ENCODE measurements at places on chromosomes 7 and 10. TPM values are rescaled to one million over a fixed set of nuclear protein-coding genes. Genes with fewer than 3 reads are reported as not detected.

The BLVRA gene
- 31.5 TPM for total RNA-seq

The FAM25A gene
- total RNA-seq = not detected

The DGKI gene
- total RNA-seq = 15.5 TPM

The NHLRC2 gene
- 12.8 TPM for total RNA-seq

The C1QL3 gene
- total RNA-seq = under 0.01 TPM

The GDF10 gene
- not detected for total RNA-seq
